ENCODE measurements at places on chromosomes 16 and 17. TPM values are rescaled to one million over a fixed set of nuclear protein-coding genes. Genes with fewer than 3 reads are reported as not detected.
A peak's percentile ranks its signal among the peaks of the same experiment; 100 is the strongest.

- H3K27me3 ChIP-seq = no peaks in the 10 kb centered on the region
- H3K36me3 ChIP-seq = peaks cover 5% of the 10 kb centered on the region
- peak overlapping the region; percentile 36 for H3K27ac ChIP-seq
- DNase-seq = no peak
- H3K4me3 ChIP-seq = no peak overlapping the region
Observed at GRCh38 chr17:7839190-7839875, 5.3 kb downstream of the KDM6B start.

GRCh38 chr17:5584383-5585286, at the start of gene NLRP1:
Gene NLRP1 (minus strand): TSS chr17:5584509. CDS start chr17:5583957, 552 bp downstream.
- H3K27me3 ChIP-seq = no peaks in the 10 kb centered on the region
- no peaks in the 10 kb centered on the region for H3K36me3 ChIP-seq
- no peak within 1 kb of the TSS for H3K27ac ChIP-seq
- DNase-seq = no peak

- no peaks in the 10 kb centered on the region for H3K4me1 ChIP-seq
- no peak overlapping the region for H3K27ac ChIP-seq
- no peak overlapping the region for H3K4me3 ChIP-seq
Observed at GRCh38 chr17:4176808-4177472, 33.9 kb downstream of the CYB5D2 start.

DNA sequence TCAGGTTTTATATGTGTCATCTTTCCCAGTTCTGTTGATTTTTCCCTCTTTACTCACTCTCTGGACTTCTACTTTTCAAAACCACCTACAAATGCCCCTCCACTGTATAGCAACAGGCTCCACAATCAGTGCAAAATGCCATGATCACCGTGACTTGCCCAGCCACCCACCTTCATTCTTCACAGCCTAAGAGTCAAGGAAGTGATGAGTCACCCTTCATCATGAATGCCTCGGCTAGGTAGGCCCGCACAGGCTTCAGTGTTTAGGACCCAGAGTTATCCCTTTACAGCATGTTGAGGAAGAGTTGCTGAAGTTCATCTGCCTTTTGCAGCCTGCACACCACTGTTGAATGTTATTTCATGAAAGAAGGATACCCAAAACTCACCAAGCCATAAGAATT, 158.6 kb downstream of the PMP22 start:
- H3K27ac ChIP-seq = no peak overlapping the region
- DNase-seq = no peak
- H3K36me3 ChIP-seq = no peaks in the 10 kb centered on the region
- H3K4me1 ChIP-seq = no peaks in the 10 kb centered on the region
- no peak overlapping the region for H3K4me3 ChIP-seq

DNA sequence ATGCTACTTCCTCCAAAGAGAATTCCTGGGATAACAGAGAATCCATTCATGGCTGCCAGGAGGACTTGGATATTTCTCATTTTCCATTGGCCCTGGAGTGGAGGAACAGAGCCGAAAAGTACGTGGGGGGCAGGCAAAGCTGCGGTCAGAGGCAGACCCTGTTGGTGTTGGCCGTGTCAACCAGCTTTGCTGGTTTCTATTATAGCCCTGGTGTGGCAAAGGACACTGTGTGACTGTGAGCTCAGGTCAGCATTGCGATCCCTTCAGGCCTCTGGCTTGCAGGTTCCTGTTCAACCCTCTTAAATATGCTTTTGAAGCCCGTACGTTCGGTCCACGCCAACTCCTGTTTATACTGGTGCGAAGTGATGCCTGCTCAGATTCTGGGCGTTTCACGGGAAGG, 596.2 kb downstream of the MAF start:
- H3K27ac ChIP-seq = no peak overlapping the region
- DNase-seq = no peak
- no peak overlapping the region for H3K4me3 ChIP-seq
- no peaks in the 10 kb centered on the region for H3K27me3 ChIP-seq
- peaks cover 4% of the 10 kb centered on the region for H3K4me1 ChIP-seq
- no peaks in the 10 kb centered on the region for H3K36me3 ChIP-seq

DNA sequence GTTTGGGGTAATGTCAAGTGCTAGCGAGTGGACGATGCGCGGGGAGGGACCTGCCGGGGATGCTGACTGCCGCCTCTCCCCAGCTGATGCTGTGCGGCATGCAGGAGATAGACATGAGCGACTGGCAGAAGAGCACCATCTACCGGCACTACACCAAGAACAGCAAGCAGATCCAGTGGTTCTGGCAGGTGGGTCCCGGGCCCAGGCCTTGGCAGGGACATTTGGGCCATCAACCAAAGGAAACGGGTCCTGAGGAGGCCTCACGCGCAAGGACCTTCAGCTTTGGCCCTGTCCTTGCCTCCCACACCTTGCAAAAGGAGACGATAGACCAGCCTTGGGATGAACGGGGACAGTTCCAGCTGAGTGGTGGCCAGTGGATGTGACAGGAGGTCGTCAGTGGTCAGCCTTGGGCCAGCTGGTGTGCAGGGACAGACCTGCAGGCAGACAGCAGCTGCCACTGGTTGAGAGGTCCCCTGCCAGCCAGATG, 13.6 kb upstream of the CLEC18A start:
- no peak overlapping the region for H3K4me3 ChIP-seq
- DNase-seq = peak; percentile 77
- peaks cover 12% of the 10 kb centered on the region for H3K4me1 ChIP-seq
- no peak overlapping the region for H3K27ac ChIP-seq
- H3K36me3 ChIP-seq = peaks cover 94% of the 10 kb centered on the region
- H3K27me3 ChIP-seq = no peaks in the 10 kb centered on the region

- peaks cover 35% of the 10 kb centered on the region for H3K4me1 ChIP-seq
- no peak overlapping the region for H3K27ac ChIP-seq
- no peak for DNase-seq
- H3K36me3 ChIP-seq = no peaks in the 10 kb centered on the region
Observed at GRCh38 chr17:66950886-66951604, 13.5 kb upstream of the CACNG4 start.

- peaks cover 3% of the 10 kb centered on the region for H3K27me3 ChIP-seq
- no peaks in the 10 kb centered on the region for H3K36me3 ChIP-seq
- H3K4me3 ChIP-seq = no peak overlapping the region
- no peak for DNase-seq
- peaks cover 8% of the 10 kb centered on the region for H3K4me1 ChIP-seq
- H3K27ac ChIP-seq = peak overlapping the region; percentile 80
Observed at GRCh38 chr17:42428141-42428944, 5.3 kb upstream of the CAVIN1 start.

GRCh38 chr17:48219617-48220016, 112.1 kb downstream of the SNX11 start:
- H3K4me1 ChIP-seq = no peaks in the 10 kb centered on the region
- no peak overlapping the region for H3K27ac ChIP-seq
- H3K36me3 ChIP-seq = no peaks in the 10 kb centered on the region
- no peak overlapping the region for H3K4me3 ChIP-seq
- no peak for DNase-seq

DNA sequence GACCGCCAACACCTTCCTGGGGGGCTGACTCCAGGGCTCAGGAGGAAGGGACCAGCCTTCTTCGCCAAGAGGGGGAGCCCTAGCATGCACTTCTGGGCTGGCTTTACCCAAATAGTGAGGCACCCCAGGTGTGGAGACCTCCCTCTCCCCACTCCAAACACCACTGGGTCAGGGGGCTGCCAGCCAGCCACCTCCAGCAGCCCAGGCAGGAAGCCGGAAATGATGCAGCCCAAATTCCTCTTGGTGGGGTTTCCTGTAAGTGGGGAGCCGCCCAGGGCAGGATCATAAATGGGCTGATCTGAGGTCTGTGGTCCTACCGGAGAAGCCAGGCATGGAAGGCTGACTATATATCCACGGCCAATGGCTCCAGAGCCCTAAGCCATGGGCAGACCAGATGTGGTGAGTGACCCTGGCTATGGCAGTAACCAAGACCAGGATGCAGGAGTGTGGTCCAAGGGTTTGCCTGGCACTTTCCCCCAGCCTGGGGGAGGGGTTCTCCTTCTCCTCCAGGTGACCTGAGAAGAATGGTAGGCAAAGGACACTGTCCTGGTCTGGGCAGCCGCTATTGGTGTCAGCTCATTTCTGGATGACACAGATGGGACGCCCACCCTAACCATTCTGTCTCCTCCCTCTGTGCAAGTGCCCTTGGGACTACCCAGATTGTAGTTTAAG, 4.2 kb downstream of the GIT1 start:
- DNase-seq = no peak
- H3K27me3 ChIP-seq = no peaks in the 10 kb centered on the region
- H3K4me1 ChIP-seq = peaks cover 88% of the 10 kb centered on the region

GRCh38 chr17:75635610-75636202, 2.5 kb downstream of the SMIM5 start:
- H3K27ac ChIP-seq = peak overlapping the region; percentile 96
- H3K36me3 ChIP-seq = peaks cover 76% of the 10 kb centered on the region
- no peak for DNase-seq
- no peak overlapping the region for H3K4me3 ChIP-seq
- H3K4me1 ChIP-seq = peaks cover 56% of the 10 kb centered on the region

DNA sequence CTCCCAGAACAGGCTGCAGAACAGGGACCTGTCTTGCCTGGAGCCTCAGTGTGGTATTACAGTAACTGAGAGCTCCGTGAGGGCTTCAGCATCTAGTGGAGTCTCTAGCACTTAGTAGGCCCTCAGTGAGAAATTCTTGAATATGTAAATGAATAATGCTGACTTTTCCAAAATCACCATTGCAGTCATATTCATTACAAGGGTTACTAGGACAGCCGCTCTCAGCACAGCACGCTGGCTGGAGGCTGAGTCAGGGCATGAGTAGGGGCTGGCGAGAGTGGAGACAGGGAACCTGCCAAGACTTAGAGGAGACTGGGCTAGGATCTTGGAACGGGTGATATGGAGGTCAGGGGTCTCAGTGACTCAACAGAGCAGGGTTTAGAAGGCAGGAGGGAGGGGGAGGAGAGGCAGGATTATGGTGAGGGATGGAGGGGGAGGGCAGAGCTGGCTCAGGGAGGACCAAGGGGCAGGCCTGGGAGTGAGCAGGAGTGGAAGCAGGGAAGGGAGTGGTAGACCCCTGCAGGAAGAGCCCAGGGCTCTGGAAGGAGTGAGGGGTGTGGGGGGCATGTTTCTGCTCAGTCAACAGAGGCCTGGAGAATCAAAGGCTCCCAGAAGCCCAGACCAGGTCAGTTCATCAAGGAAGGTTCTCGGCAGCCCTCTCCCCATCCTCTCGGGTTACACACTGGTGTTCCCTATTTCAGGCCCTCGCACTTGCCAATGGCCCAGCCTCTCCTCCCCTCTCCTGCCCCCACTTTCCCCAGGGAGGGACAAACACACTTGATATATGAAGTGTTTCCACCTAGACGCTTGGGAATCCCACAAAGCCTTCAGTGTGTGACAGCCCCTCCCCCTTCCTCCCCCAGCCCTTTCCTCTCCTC, 42.3 kb downstream of the FZD2 start:
- H3K4me3 ChIP-seq = no peak overlapping the region
- DNase-seq = no peak
- peaks cover 18% of the 10 kb centered on the region for H3K4me1 ChIP-seq

- H3K27me3 ChIP-seq = no peaks in the 10 kb centered on the region
- no peaks in the 10 kb centered on the region for H3K4me1 ChIP-seq
- H3K27ac ChIP-seq = no peak overlapping the region
- DNase-seq = no peak
- H3K4me3 ChIP-seq = no peak overlapping the region
Observed at GRCh38 chr17:51279183-51279582, 18.8 kb downstream of the UTP18 start.

- no peak overlapping the region for H3K4me3 ChIP-seq
- H3K27me3 ChIP-seq = no peaks in the 10 kb centered on the region
- no peak overlapping the region for H3K27ac ChIP-seq
- H3K4me1 ChIP-seq = peaks cover 8% of the 10 kb centered on the region
- no peak for DNase-seq
Observed at GRCh38 chr17:2797226-2797625, 988 bp downstream of the RAP1GAP2 start.

GRCh38 chr17:1732833-1733321, 8.4 kb downstream of the WDR81 start:
- H3K36me3 ChIP-seq = peaks cover 83% of the 10 kb centered on the region
- no peak overlapping the region for H3K4me3 ChIP-seq
- peaks cover 23% of the 10 kb centered on the region for H3K4me1 ChIP-seq
- no peaks in the 10 kb centered on the region for H3K27me3 ChIP-seq

GRCh38 chr16:5336941-5337340, 239.3 kb upstream of the EEF2KMT start:
- H3K27ac ChIP-seq = no peak overlapping the region
- H3K4me1 ChIP-seq = no peaks in the 10 kb centered on the region
- DNase-seq = no peak
- no peak overlapping the region for H3K4me3 ChIP-seq
- no peaks in the 10 kb centered on the region for H3K27me3 ChIP-seq

GRCh38 chr16:67388591-67388990, 4.7 kb downstream of the TPPP3 start:
- no peaks in the 10 kb centered on the region for H3K27me3 ChIP-seq
- no peak for DNase-seq

GRCh38 chr16:17408955-17409441, 61.8 kb downstream of the XYLT1 start:
- H3K27ac ChIP-seq = no peak overlapping the region
- H3K4me1 ChIP-seq = peaks cover 32% of the 10 kb centered on the region
- no peaks in the 10 kb centered on the region for H3K27me3 ChIP-seq
- DNase-seq = no peak
- no peak overlapping the region for H3K4me3 ChIP-seq

- no peak for DNase-seq
- no peaks in the 10 kb centered on the region for H3K27me3 ChIP-seq
- no peak overlapping the region for H3K4me3 ChIP-seq
- no peak overlapping the region for H3K27ac ChIP-seq
- H3K36me3 ChIP-seq = peaks cover 24% of the 10 kb centered on the region
Observed at GRCh38 chr17:77503916-77504651, 363.3 kb downstream of the SEC14L1 start.

GRCh38 chr17:73232587-73233373, 28.9 kb downstream of the CPSF4L start:
- H3K27me3 ChIP-seq = no peaks in the 10 kb centered on the region
- DNase-seq = no peak
- peaks cover 23% of the 10 kb centered on the region for H3K4me1 ChIP-seq
- H3K4me3 ChIP-seq = peak overlapping the region; percentile 98
- H3K36me3 ChIP-seq = peaks cover 13% of the 10 kb centered on the region

DNA sequence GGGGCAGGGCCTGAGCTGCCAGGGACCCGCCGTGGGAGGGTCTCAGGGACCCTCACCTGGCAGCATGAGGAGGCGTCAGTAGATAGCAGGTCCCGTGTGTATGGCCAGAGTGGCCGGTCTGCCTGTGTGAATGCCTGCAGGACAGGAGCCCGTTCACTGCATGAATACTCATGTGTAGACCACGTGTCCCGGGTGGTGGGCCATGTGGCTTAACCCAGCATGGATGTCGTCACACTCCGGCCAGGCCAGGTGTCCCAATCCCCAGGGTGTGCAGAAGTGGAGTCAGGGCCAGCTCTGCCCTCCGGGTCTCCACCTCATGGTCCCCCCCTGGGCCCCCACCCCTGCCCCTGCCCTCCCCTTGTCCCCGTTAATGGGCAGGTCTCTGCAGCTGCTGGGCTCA, 53.7 kb downstream of the BAHCC1 start:
- peaks cover 47% of the 10 kb centered on the region for H3K4me1 ChIP-seq
- H3K36me3 ChIP-seq = peaks cover 97% of the 10 kb centered on the region
- DNase-seq = no peak
- no peaks in the 10 kb centered on the region for H3K27me3 ChIP-seq
- no peak overlapping the region for H3K4me3 ChIP-seq

The TSPOAP1 gene
- 105 TPM for polyA plus RNA-seq

The CLEC19A gene
- polyA plus RNA-seq = 0.65 TPM

The GJD3 gene
- polyA plus RNA-seq = not detected

The HOXB8 gene
- 522 TPM for polyA plus RNA-seq

The KIF22 gene
- polyA plus RNA-seq = 56.4 TPM

The ACSM3 gene
- 5.2 TPM for polyA plus RNA-seq

The EDC4 gene
- 97.9 TPM for polyA plus RNA-seq

The KRTAP1-1 gene
- not detected for polyA plus RNA-seq

The CCNF gene
- polyA plus RNA-seq = 11.6 TPM

The SLC5A2 gene
- polyA plus RNA-seq = 13.6 TPM

The KRTAP4-4 gene
- polyA plus RNA-seq = not detected

The ATP6V0A1 gene
- polyA plus RNA-seq = 179 TPM

The ZFPM1 gene
- polyA plus RNA-seq = 7.1 TPM

The ZDHHC1 gene
- polyA plus RNA-seq = 18.7 TPM
